Amniotic stem cell (primary cell): ENCODE measurements at places on chromosomes 13 and 19.

GRCh38 chr13:50797091-50797490 is 46.4 kb downstream of the DLEU7 start:
- DNase-seq, result no peak

GRCh38 chr13:106568299-106569003 is 514 bp upstream of the ARGLU1 start:
- no peak for DNase-seq

- no peak for DNase-seq
Observed at GRCh38 chr19:17036640-17037039, 10.0 kb upstream of the CPAMD8 start.

GRCh38 chr19:7678971-7679751 is 1.5 kb upstream of the TRAPPC5 start:
- DNase-seq, result no peak

- DNase-seq, result no peak
Observed at GRCh38 chr13:104106705-104107393, 1040.6 kb upstream of the SLC10A2 start.

DNA sequence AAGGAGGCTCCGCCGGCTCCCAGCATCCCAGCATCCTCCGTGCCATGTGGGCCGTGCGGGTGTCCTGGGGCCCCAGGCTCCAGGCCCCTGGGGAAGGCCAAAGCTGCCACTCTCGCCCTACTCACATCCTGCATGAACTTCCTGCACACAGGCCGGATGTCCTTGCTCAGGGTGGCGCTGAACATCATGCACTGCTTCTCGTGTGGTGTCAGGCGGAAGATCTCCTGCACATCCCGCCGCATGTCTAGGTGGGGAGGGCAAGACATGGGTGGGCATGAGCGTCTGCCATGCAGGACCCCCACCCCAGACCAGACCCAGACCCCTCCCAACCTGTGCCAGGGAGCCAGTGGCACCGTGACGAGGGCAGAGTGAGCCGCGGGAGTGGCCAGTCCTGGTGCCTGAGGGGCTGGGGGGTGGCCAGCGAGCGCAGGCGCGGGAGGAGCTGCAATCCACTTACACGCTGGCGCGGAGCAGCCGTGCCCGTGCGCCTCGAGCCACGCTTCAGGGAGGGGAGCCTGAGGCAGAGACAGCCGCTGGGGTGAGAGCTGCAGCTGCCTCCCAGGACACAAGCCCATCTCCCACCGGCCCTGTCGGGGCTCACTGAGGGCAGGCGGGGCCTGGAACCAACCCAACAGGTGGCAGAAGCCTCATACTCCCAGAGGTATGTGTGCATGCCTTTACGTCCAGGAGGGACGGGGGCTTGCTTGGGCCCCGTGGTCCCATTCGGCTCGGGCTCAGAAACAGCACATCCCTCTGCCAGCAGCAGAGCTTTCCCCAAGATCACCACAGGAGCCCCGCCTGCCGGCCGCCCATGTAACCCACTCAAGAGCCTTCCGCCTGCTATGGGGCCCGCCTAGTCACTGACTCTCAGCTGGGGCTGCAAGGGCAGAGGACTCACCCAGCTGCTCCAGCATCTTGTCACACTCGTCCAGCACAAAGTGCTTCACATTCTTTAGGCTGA is 8.8 kb downstream of the DDX39A start:
- DNase-seq, result no peak

GRCh38 chr13:22017226-22017625 is 346.4 kb downstream of the FGF9 start:
- DNase-seq, result no peak

DNA sequence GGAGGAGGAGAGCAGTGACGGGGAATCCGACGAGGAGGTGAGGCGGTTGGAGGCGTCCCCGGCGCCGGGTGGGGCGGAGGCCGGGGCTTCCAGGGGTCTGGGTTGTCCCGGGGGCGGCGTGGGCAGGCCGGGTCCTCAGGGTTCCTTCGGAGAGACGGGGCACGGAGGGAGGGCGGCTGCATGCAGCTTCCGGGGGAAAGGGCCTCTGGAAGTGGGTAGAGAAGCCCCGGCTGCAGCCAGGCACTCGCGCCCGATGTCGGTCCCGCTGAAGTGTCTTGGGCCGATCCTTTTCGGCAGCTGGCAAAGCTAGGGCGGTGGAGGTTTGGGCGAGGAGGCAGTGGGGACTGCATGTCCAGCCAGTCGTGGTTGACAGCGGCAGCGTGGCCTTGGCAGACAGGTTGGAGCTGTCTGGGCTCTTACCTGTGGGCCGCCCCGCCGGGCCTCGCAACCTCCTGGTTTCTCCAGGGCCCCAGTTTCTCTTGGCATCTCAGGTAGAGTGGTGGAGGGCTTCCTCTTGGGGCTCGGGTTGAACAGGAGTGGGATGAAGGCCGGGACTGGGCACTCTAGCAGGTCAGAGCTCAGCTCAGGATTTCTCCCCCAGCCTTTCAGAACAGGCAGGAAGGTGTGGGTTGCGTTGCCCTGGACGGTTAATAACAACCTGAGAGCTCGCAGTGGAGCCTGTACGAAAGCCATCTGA is 690 bp downstream of the KMT2B start:
- no peak for DNase-seq

DNA sequence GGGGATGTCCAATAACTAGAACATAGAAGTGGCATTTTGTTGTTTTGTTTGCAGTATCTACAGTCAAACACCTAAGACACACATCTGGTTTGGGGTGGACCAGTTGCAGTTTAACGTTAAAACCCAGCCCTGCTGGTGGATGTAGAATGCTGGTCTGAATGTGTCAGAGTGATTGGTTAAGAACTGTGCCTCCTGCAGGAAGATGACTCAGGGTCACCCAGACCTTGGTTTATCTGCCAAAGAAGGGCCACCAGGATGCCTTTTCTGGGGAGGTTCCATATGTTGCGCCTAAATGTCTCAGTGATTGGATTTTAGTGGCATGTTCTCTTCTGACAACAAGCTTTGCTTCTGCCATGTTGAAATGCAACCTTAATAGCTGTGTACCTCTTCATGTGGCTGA is 23.1 kb downstream of the ZNF536 start:
- DNase-seq, result no peak

GRCh38 chr13:109274188-109274821 is 512.1 kb downstream of the IRS2 start:
- peak; percentile 6 for DNase-seq

- DNase-seq, result no peak
Observed at GRCh38 chr13:110420626-110421025, 113.5 kb downstream of the COL4A2 start.

DNA sequence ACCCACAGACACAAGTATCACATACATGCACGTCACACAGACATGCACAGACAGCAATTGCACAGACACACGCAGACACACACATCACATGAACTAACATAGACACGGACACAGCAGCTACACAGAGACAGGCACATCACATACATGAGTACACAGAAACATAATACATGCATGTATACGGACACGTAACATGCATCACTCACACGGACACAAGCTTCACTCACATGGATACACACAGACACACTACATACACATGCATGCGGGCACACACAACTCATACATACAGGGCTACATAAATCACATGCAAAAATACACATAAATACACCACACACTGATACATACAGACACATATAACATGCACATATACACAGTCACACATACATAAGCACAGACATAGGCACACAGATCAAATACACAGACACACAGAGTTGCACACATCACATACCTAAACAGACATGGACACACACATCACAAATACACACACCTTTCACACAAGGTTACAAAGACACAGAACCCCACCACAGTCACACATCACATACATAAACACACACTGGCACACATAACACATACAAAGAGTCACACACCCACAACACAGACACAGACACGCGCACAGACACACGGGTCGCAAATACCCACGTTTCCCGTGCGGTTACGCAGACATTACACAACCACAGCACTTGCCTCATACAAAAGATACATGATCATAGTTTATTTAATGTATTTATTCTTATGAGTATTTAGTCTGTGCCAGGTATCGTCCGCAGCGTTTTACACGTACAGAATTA is 1.1 kb upstream of the LMTK3 start:
- no peak for DNase-seq

GRCh38 chr13:113788413-113789135 is 29.5 kb downstream of the TMEM255B start:
- DNase-seq, result no peak

- no peak for DNase-seq
Observed at GRCh38 chr19:53873773-53874605, 6.3 kb downstream of the MYADM start.

- no peak for DNase-seq
Observed at GRCh38 chr19:38402623-38402966, 298 bp upstream of the FAM98C start.
